Activated CD4-positive, CD25-positive, alpha-beta regulatory T cell (primary cell): ENCODE measurements at places on chromosomes 13 and 19.

DNA sequence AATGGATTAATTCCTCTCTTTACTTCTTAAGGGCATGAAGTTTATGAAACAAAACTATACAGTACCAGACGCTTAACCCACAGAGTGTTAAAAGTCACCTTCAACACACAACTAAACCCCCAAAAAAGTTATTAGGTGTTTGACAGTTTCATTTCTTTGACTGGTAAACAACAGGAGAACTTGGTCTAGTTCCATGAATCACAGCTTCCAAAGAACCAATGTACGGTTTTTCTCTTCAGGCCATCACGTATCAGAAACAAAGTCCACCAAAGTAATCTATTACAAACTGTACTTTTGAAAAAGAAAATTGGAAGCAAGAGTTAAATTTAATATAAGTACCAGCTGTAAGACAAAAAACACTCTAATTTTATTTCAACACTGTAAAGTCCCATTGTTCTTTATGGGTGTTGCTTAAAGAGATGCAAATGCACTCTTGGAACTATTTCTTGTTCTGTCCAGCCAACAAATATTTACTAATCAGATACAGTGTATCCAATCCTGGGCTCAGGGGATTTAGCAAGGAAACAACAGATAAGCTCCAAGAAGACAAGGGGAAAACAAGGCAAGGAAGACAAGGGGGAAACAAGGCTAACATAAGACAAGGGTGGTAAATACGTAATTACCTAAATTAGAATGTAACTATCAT is 149.2 kb downstream of the ABCC4 start:
- DNase-seq: no peak

GRCh38 chr13:50805805-50806204 is 37.7 kb downstream of the DLEU7 start:
- no peak for DNase-seq

DNA sequence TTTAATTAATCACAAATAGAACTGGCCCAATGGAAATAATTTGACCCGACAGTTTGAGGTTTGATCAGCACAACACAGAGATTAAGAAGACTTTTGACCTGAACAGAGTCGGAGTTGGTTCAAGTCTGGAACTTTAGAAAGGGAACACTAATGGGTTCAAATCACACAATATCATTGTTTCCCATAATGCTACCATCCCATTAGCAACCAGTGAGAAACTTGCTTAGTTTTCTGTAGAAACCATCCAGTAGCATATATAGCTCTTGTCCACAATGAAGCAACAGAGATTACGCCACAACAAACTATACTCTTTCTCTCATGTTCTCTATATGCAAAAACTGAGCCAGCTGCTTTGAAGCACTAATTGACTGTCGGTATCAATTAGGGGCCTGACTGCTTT is 376.9 kb upstream of the SPRY2 start:
- no peak for DNase-seq

DNA sequence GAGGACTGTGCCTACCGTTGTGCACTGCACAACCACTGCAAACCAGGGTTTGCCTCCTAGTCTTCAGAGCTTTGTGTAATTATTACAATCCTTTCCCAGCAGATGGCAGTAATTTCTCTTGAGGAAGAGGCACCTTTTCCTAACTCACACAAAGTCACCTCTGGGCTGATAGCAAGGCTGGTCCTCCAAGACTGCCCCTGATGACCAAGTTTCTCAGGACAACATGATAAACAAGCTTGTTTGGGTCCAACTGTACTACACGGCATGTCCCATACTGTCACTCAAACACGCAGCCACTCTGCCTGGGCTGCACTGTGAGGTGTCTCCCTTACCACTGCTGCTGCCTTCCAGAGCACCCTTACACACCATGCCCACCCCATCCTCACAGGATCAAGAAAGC is 39.3 kb downstream of the RFXAP start:
- DNase-seq: no peak

- no peak for DNase-seq
Measured at GRCh38 chr13:61277088-61277487, 138.6 kb downstream of the PCDH20 start.

DNA sequence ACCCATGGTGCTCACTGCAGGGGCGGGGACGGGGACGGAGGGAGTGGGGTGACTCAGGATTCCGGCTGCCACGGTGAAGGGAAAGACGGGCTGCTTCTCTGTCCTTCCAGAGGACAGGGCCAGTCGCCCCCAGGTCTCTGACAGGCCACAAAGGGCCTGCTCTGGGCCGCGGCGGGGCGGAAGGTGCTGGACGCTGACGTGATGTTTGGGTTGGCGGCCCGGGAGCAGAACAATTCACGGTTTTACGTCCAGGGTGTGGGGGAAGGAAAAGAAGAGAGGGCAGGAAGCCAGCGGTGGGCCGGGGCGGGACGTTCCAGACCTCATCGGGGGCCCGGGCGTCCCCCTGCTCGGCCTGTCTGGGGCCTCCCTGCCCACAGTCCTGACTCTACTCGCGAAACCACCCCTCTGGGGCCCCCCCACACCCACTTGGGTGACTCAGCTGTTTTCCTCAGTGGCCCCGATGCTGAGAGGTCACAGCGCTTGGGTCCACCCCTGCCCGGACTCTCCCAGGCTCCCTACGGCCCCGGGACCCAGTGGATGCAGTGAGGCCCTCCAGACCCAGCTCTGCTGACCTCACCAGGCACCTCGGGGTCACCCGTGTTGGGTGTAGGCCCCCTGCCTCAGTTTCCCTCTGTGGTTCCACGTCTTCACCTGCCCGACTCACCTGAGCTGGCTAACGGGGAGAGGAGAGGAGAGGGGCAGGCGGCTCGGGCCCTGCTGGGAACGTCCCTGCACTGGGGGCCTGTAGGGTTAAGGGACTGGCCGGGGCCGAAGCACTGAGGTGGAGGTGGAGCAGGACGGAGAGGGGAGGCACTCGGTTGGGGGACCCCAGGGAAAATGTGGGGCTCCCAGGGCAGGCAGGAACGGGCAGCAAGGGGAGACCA is 29.2 kb downstream of the PIP5K1C start:
- DNase-seq: peak; percentile 31

GRCh38 chr13:97259798-97260714 is 37.9 kb downstream of the MBNL2 start:
- no peak for DNase-seq

DNA sequence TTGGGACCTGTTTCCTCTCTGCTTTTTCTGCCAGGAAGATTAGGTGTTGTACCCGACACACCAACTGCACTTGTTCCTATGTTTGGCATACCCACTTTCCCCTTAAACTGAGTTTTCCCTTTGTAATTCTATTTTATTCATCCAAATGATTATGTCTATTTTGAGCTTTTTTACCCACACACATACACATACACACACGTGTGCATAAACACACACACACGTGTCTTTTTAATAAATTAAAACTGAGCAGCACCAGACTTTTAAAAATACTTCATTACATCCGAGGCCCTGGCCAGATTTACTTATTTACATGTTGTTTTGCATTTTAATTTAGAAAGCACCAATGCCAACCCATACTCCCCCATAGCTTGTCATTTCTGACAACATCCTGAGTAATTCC is 350.0 kb downstream of the DNAJC15 start:
- DNase-seq: no peak

GRCh38 chr19:571566-571974 is 826 bp upstream of the BSG start:
- DNase-seq: no peak

DNA sequence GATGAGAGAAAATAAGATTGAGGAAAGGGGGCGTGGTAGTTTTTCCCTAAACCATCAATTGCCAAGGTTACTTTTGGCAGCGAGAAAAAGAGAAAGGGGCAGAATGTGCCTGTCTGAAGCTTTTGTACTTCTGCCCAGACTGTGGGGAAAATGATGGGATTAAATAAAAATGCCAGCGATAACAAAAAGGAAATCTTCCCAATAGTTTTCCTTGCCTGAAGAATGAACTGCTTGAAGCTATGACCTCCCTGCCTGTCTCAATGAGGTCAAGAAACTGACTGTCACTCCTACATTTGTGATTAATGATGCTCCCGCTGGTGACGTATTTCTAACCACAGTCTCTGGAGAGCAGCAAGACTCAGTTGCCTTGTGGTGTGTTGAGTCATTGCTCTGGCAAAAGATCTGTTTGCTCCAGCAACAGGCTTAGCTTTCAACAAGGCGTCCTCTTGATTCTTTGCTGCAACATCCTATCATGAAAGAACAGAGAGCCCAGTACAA is 1051.5 kb downstream of the DIAPH3 start:
- no peak for DNase-seq

- DNase-seq: no peak
Measured at GRCh38 chr13:112457485-112457884, 81.3 kb downstream of the SPACA7 start.
